ENCODE measurements at places on chromosomes 4 and X. TPM values are rescaled to one million over a fixed set of nuclear protein-coding genes. Genes with fewer than 3 reads are reported as not detected.

The FAM184B gene
- total RNA-seq: 0.19 TPM

The IL21 gene
- total RNA-seq: not detected

The PLP1 gene
- 111 TPM for total RNA-seq

The WAS gene
- 5.5 TPM for total RNA-seq

The GRIA2 gene
- total RNA-seq: 2.1 TPM

The NMU gene
- 6.3 TPM for total RNA-seq

Data from testis (tissue), 5 donors.